ENCODE measurements at places on chromosomes 4 and X.

- DNase-seq = peak; percentile 29
Observed at GRCh38 chrX:10725071-10725470, 104.7 kb upstream of the MID1 start.

DNA sequence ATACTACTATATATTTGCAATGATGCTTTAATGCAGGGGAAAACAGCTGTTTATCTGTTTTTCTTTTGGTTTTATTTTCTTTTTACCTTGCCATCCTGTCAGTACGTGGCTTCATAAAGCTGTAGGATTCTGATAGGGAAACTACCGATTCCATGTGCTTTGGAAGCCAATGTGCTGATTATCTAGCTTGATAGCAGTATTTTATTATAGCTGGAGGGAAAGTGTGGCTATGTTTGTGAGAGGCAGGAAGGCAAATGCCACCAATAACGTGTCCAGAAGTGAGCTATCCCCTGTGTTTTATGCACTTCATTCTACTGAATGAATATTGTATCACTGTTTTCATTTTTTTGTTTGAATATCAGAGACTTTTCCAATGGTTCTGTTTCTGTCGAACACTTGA lies 43.7 kb downstream of the IL15 start:
- DNase-seq = no peak

GRCh38 chr4:141416219-141416618 lies 195.5 kb downstream of the ZNF330 start:
- DNase-seq = no peak

- DNase-seq = no peak
Observed at GRCh38 chr4:1984406-1985191, 24.2 kb downstream of the NELFA start.

DNA sequence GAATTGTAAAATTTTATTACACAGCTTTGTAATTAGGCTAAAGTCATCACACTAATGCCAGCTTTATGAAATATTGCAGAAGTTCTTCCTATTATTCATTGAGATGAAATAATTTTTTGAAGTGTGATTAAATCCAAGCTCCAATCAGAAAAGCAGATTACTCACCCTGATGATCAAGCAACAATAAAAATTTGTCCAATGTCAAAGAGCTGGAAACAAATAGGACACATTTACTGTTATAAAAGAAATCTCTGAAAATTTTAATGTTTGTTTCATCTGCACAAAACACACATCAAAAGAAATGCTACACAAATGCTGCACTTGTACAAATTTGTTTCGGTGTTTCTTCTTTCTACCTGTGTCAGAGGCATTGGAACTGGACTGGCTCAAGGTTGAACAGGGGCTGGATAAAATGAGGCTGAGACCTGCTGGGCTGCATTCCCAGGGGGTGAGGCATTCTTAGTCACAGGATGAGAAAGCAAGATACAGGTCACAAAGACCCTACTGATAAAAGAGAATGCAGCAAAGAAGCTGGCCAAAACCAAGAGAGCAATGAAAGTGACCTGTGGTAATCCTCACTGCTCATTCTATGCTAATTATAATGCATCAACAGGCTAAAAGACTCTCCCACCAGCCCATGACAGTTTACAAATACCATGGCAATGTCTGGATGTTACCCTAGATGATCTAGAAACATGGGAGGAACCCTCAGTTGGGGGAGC lies 78.3 kb downstream of the GASK1B start:
- DNase-seq = peak; percentile 6

- no peak for DNase-seq
Observed at GRCh38 chr4:22901631-22902030, 208.9 kb downstream of the GBA3 start.

- no peak for DNase-seq
Observed at GRCh38 chr4:1981251-1982058, 27.3 kb downstream of the NELFA start.

DNA sequence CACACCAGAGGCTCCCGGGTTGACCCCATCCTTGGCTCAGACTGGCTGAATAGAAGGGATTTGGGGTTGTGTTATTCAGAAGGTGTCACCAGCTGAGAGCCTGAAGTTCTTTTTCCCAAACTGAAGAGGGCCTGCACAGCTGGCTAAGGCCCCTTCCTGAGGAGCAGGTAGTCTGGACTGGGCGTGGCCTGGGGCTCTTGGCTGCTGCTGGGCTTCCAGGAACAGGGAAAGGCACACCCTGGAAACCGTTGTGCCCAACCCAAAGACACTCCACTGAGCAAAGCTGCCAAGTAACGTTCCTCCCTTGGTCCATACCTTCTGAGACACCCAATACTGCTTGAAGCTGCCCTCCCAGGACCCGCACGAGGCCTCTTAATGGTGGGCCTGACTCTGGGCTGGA lies 8.3 kb upstream of the CXCR3 start:
- DNase-seq = no peak

DNA sequence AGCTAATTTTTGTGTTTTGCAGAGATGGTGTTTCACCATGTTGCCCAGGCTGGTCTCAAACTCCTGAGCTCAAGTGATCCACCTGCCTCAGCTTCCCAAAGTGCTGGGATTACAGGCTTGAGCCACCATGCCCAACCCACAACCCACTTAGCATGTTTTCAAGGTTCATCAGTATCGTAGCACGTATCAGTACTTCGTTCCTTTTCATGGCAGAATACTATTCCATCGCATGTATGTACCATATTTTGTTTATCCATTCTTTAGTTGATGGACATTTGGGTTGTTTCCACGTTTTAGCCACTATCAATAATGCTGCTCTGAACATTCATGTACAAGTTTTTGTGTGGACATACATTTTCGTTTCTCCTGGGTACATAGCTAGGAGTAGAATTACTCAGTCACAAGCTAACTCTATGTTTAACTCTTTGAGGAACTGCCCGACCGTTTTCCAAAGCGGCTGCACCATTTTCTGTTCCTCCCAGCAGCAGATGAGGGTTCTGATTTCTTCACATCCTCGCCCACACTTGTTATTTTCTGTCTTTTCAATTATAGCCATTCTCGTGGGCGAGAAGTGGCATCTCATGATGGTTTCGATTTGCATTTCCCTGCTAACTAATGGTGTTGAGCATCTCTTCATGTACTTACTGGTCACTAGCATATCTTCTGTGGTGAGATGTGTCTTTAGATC lies 32.5 kb downstream of the MAN2B2 start:
- DNase-seq = no peak

GRCh38 chr4:159413306-159413943 lies 310.5 kb downstream of the RAPGEF2 start:
- DNase-seq = no peak

DNA sequence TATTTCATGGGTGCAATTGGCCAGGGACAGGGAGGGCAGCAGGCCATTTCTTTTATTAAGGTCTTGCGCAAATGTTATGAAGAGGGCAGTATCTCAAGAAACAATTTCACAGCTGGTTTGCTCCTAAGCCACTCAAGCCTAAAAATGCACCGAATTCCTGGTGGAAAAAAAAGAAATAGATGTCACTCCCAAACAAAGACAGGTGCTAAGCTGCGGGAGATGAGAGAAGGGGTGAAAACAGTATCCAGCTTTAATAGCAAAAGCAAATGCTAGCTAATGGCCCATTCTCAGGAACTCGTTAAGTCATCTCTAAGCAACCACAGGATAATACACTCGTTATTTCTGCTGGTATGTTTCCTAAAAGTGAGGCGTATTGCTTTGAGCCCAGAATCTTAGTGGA lies 116.4 kb downstream of the ARX start:
- DNase-seq = no peak

DNA sequence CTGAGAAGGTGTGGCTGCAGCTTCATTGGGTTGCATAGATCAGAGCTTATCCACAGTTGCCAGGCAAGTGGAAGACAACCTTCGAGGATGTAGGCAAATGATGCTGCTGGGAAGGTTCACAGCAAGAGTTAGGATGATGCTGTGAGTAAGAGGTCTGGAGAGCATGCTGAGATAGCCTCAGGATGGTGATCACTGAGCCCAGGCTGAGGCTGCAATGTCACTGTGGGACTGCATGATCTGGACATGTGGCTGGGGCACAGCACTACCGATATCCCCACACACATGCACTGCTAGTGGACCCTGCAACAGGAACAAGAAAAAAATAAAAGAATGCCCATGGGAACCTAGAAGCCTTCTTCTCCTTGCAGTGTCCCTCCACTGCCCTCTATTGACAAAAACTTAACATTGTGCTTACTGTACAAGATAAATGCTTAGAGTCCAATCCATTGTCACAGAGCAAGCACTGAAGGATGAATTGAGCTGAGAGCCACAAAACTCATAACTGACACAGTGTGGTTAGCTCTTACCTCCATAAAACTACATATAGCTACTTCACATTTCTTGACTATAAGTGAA lies 105.6 kb downstream of the CNKSR2 start:
- DNase-seq = no peak

DNA sequence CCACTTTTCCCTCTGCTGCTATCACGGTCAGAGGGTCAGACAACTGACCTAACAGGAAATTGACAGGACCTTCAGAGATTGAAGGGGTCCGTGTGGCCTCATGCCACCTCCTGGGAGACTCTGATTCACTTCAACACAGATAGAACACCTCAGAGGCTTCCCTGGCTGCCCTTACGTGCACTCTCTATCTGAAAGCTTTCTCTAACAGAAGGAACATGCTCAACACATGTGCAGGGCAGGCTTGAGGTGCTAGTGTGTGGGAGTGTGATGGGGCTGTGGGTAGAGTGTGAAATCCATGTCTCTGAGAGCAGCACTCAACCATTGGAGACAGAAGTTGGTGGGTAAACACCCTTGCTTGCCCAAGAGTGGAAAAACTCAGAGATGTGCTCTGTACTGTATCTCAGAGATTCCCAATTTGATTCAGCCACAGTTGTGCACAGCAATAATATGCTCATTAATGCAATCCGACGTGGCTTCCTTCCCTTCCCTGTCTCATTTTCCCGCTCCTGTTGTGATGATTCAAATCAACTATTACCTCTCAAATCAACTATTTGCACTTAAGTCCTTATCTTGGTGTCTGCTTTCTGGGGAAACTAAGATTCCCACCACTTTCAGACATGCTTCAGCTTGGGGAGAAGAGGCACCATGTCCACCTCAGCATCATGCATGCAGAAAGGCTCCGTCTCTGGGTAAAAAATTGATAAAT lies 62.0 kb upstream of the MAGEB2 start:
- DNase-seq = no peak

DNA sequence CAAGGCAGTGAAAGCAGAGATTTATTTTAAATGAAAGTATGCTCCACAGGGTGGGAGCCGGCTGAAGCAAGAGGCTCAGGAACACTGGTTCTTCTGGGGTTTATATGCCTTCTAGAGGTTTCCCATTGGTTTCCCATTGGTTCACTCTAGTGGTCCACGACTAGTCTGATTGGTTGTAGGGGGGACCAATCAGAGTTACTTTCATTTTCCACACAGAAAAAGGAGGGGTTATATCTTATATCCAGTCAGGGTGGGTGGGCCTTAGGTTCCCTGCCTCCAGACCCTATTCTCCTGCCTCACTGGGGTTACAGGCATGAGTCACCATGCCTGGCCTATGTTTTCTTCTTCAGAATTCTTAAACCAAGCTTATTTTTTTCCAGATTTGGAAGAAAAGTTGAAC lies 101.6 kb downstream of the KLHL8 start:
- DNase-seq = no peak

DNA sequence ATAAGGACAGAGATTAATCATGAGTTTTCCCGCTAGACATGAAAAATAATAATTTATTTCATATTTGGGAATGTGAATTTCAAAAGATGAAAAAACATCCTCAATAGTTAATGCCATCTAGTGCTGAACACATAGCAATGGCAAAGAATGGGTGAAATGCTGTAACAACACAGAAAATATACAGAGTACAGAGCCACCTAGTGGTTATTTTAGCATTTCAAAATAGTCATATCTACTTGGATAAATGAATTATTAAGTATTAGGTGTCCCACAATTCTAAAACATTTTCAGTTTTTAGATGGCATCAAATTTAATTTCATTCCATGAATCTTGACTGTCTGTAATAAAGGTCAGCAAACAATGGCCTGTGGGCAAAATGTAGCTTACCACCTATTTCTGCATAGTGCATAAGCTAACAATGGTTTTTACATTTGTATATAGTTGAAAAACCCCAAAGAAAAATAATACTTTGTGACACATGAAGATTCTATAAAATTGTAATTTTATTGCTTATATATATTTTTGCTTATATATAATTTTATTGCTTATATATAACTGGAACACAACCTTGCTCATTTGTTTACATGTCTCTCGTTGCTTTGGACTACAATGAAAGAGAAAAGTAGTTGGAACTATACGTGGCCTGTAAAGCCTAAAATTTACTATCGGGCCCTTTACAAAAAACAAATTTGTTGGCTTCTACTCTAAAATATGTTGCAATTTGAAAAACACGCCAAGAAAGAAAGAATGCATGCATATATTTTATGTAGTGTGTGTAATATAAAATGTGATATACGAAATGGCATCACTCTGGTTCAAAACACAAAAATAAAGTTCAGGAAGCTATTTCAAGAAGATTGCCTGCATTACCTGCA lies 99.1 kb upstream of the FAM47C start:
- no peak for DNase-seq

GRCh38 chr4:169037506-169037905 lies 27.5 kb upstream of the CBR4 start:
- no peak for DNase-seq

GRCh38 chr4:187046471-187046870 lies 322.8 kb upstream of the FAT1 start:
- no peak for DNase-seq

DNA sequence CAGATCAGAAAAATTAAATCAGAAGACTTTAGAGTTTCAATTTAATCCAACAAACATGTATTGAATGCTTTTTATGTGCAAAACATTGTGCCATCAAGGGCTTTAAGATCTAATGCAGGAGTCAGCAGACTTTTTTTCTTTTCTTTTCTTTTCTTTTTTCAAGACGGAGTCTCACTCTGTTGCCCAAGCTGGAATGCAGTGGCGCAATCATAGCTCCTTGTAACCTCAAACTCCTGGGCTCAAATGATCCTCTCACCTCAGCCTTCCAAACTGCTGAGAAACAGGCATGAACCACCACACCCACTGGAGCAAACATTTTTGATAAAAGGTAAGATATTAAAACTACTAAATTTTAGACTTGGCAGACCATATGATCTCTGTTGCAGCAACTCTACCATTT lies 24.6 kb upstream of the LRBA start:
- no peak for DNase-seq

DNA sequence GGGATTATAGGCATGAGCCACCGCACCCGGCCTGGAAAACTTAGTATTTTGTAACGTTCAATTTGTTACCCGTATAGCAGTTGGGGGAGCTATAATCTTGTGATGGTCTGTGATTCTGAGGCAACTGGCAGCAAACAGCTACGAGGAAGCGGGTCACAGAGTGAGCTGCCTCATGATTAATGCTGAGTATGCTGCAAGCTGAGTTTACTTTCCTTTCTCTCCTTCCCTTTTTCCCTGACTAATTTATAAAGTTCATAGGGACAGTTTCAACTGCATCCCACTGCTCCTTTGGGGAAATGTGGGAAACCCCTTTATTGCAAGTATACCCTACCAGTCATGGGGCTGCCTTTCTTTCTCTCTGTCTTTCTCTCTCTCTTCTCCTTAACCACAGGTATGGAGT lies 17.7 kb upstream of the ELOVL6 start:
- DNase-seq = no peak

- DNase-seq = no peak
Observed at GRCh38 chr4:39596971-39597370, 41.7 kb downstream of the SMIM14 start.

- DNase-seq = no peak
Observed at GRCh38 chrX:133555782-133556458, 140.6 kb upstream of the GPC4 start.

GRCh38 chr4:70838666-70839588 lies 763 bp downstream of the GRSF1 start:
- peak; percentile 40 for DNase-seq

GRCh38 chr4:149676076-149676475 lies 139.6 kb downstream of the IQCM start:
- DNase-seq = no peak

GRCh38 chrX:70480660-70481018 lies 36.0 kb downstream of the DLG3 start:
- DNase-seq = no peak
